ENCODE measurements at places on chromosomes 11 and 22.

DNA sequence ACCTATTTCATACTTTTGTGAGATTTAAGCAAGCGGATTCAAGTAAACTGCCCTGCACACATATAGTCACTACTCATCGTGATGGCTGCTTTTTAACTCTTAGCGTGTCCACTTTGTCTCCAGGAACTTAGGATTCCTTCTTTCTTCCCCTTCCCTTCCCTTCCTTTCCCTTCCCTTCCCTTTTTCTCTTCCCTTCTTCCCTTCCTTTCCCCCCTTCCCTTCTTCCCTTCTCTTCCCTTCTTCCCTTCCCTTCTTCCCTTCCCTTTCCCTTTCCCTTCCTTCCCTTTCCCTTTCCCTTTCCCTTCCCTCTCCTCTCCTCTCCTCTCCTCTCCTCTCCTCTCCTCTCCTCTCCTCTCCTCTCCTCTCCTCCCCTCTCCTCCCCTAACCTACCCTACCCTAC lies 65.9 kb downstream of the LIF start:
- DNase-seq: no peak

- DNase-seq: no peak
These were observed 7.1 kb upstream of the QSER1 start for GRCh38 chr11:32885556-32885955.

DNA sequence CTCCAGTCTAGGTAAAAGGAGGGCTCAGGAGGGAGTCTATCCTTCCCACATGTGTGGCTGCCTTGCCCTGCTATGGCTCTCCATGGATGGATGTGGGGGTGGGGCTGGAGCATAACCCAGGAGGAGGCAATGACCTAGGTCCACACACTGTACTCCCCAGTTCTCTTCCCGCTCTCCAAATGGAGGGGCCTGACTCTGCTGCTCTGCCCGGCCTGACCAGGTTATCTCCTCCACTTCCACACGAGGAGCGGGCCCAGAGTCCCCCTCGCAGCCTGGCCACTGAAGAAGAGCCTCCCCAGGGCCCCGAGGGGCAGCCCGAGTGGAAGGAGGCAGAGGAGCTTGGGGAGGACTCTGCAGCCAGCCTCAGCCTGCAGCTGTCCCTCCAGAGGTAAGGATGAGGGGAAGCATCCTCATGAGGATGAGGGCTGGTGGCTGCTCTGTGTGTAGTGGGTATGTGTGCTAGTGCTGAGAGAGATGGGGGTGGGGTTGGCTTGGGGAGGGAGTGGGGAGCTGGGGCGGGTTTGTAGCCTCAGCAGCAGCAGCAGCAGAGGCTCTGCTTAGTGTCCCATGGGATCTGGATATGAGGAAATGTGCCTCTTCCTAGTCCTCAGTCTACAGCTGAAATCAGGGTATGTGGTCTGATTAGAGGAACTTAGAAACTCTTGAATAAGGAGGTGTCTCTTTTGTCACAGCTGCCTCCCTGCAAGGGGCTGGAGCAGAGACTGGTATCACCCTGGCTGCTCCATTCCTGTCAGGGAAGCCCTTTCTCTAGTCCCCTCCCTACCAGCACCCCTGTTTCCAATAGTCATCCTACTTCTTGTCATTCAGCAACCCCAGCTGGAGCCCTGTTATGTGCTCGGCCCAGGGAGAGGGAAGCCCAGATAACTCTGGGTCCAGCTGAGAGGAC lies 54.1 kb downstream of the CEP164 start:
- DNase-seq: no peak

DNA sequence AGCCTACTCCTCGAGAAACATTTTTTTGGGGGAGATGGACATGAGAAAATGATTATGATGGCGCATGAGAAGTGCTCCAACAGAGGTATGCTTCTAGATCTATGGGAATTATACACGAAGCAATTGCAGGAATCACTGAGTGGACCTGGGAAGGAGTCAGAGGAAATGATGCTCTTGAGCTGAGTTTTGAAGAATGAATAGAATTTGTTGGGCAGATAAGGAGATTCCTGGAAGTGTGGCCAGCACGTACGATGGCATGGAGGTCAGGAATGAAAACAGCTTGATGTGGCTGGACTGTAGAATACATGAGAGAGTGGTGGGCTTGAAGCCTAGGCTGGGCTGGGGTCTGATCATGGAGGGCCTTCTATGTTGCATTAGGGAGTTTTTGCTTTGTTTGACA lies 31.7 kb downstream of the ADAMTS15 start:
- DNase-seq: no peak

GRCh38 chr11:100861212-100861611 lies 174.1 kb downstream of the ARHGAP42 start:
- peak; percentile 13 for DNase-seq

GRCh38 chr22:20002636-20003035 lies 14.0 kb downstream of the ARVCF start:
- DNase-seq: no peak

- DNase-seq: no peak
These were observed 88.4 kb downstream of the ANO3 start for GRCh38 chr11:26420331-26420730.

GRCh38 chr11:8018484-8019313 lies 31.6 kb downstream of the EIF3F start:
- peak; percentile 51 for DNase-seq

- DNase-seq: no peak
These were observed 17.8 kb upstream of the CCDC34 start for GRCh38 chr11:27380771-27381170.

DNA sequence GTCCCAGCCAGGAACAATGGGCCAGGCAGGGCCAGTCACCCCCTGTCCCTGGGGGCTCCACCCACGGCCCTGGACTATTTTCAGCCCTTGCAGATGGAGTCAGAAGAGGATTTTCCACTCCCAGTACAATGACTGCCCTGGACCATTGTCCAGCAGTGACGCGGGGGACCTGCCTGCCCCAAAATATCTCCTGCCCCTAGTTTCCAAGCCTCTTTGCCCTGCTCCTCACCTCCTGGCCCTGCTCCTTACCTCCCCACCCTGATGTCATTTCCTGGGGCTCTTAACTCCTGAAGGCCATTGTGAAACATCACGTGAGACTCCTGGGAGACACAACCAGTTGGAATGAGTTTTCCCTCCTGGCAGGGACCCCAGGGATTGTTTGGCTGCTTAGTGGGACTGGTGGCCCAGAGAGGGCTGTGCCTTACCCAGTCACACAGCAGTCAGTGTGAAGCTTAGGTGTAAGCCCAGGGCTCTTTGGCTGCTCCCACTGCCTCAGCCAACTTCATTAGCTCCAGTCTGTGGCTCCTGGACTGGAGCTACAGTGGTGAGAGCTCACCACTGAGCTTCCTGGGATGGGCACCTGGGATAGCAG lies 22.2 kb downstream of the P2RY2 start:
- no peak for DNase-seq

- DNase-seq: no peak
These were observed 1.8 kb upstream of the RNF169 start for GRCh38 chr11:74746868-74747267.

DNA sequence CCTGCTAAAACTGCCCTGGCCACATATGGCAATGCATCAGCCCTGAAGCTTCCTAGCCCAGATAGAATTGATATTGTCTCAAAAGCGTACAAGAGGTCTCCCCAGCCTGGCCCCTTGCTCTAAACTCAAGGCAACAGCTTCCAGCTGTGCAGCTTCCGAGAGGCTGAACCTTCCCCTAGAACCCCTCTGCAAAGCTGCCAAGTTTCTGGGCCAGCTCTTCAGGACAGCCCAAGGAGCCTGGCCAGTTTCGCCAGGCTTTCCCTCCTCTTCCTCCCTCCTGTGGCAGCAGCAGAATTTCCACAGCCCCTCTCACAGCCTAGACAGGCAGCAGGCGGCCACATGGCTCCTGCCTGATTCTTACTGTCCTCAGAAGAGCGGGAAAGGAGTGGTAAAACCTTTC lies 34.5 kb downstream of the NUMA1 start:
- DNase-seq: no peak

DNA sequence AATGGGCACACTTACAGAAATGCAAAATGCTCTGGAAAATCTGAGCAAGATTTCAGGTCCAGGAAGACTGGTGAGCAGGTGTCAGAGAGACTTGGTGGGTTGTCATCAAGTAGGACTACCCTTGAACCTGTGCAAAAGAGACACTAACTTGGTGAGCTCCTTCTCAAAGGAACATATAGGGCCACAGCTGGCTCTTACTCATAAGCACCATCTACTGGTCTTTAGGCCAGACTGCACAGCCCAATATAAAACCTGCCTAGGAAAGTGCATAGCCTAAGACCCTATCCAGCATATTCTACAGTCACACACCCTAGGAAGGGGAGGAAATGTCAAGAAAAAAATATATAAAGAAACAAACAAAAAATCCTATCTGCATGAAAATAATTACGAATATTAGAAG lies 18.2 kb upstream of the OR10W1 start:
- DNase-seq: peak; percentile 47

DNA sequence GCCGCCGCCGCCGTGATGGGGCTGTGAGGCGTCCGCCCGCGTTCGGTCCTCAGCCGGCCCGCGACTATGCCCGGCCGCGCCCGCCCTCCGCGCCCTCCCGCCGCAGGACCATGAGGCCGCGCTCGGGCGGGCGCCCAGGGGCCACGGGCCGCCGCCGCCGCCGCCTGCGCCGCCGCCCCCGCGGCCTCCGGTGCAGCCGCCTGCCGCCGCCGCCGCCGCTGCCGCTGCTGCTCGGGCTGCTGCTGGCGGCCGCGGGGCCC lies 215 bp downstream of the ZNRF3 start:
- DNase-seq: no peak

- no peak for DNase-seq
These were observed 514.8 kb downstream of the MN1 start for GRCh38 chr22:27286711-27287110.

- no peak for DNase-seq
These were observed 10.4 kb downstream of the CCKBR start for GRCh38 chr11:6269994-6270393.
